ENCODE measurements at places on chromosomes 2 and 18.
A peak's percentile ranks its signal among the peaks of the same experiment; 100 is the strongest.

DNA sequence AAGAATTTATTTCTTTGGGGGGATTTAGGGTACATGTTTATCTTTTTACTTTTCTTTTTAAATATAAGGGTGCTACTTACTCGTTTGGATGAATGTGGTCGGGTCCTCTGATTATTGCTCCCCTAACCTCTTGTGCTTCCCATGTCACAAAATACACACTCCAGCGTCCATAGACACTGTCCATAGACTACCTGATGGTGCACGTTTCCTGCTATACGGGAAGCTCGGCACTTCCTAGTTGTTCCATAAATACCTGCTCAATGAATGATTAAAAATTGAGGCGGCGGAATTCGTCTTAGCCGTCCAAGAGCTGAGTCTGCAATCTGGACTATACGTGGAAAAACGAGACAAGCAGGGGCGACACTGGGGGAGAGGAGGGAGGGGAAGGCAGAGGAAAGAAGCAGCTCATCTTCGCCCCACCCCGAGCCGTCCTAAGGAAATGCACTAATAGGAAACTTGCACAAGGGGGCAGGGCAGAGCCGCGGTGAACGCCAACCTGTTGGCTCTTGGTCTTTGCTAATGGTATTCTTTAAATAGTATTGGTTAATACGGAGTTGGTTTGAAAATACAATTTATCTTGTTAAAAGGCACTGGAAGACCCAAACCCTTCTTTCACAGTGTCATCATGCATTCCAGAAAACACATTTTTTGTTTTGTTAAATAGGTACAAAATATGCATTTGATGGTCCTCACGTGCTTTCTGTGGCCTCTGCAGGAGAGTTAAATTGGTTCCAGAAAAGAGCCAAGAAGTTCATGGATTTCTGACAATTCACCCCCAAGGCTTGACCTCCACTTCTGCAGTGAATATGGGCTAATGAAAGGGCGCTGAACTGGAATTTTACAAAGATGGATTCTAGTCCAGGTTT is 73.0 kb upstream of the KCTD1 start:
- no peak for DNase-seq

GRCh38 chr18:21747764-21748693 is 7.4 kb downstream of the MIB1 start:
- DNase-seq, result no peak

GRCh38 chr2:66073172-66073571 is 361.8 kb upstream of the MEIS1 start:
- no peak for DNase-seq

DNA sequence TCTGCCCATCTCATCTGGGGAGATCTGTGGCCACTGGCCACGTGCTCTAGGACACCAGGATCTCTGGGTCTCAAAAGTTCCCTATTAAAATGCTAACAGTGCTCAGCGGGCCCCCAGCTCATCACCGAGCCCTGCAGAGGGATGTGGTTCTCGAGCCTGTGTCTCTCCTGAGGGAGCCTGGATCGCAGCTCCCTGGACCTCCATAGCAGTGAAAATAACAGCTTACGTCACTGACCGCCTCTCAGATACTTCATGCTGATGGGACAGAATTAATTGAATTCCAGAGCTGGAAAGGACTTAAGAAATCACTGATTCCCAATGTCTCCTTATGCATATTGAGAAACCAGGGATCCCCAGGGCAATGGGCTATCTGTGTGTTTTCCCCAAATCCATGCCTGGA is 90.0 kb downstream of the GALR1 start:
- no peak for DNase-seq

DNA sequence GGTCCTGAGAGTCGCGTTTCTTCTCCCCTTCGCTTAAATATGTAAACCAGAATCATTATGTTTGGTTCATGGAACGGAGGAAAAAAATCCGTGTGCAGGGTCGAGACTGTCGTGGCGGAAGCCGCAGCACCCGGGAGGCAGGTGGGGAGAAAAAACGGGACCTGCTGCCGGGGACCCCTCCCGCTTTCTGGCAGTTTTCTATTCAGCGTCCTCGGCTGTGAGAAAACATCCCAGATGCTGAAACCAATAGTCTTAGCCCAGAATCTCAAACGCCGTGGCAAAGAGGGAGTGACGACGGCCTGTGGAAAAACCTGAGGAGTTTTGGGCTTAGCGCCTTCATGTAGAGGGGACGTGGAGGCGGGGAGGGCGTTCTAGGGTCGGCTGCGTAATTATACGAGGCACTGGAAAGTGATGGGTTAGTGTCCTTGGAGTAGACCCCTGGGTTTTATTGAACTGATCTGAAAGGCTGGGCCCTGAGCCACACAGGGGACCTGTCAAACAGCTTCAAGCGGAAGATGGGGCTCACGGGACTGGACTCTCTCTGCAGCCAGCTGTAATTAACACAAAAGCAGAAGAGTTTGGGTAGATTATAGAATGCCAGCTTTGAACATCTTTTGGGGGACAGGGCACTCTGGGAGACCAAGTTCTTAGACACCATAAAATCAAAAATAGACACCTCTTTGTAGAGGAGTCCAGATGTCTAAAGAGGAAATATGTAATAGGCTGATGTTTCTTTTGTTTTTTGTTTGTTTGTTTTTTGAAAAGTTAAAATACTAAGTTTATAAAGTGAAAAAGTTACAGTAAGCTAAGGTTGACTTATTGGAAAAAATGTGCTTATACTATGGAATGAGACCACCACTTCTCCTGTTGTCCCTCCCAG is 834 bp upstream of the BUB1 start:
- DNase-seq, result no peak

GRCh38 chr2:69589973-69590652 is 53.4 kb downstream of the AAK1 start:
- no peak for DNase-seq

DNA sequence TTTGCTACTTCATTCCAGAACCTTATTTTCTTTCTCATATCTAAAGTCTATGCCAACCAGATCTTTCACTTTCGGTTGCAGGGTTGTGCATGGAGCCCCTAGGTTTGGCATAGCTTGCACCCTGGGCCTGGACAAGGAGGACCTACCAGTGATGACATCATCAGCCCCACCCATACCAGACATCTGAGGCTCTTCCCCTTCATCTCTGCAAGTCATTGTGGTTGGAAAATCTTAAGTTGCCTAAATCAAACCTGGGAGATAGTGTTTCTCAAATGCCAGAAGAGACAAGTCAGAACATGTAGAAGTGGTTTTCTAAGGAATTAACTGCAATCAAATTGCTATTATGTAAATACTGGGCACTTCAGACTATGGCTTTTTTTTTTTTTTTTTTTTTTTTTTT is 363.3 kb downstream of the ZNF516 start:
- peak; percentile 19 for DNase-seq

DNA sequence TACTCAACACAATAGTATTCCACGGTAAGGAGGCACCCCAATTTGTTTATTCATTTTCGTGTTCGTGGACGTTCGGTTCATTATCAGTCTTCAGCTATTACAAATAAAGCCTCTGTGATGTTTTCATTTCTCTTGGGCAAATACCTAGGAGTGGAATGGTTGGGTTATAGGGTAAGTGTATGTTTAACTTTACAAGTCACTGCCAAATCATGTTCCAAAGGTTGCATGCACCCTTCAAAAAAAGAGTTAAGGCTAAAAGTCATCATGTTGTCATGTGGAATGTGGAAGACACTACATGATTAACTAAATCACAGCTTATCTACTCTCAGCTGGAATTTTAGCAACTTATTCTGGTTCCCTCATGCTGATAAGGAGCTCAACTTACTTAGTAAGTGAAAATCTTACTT is 15.8 kb downstream of the INO80C start:
- no peak for DNase-seq

DNA sequence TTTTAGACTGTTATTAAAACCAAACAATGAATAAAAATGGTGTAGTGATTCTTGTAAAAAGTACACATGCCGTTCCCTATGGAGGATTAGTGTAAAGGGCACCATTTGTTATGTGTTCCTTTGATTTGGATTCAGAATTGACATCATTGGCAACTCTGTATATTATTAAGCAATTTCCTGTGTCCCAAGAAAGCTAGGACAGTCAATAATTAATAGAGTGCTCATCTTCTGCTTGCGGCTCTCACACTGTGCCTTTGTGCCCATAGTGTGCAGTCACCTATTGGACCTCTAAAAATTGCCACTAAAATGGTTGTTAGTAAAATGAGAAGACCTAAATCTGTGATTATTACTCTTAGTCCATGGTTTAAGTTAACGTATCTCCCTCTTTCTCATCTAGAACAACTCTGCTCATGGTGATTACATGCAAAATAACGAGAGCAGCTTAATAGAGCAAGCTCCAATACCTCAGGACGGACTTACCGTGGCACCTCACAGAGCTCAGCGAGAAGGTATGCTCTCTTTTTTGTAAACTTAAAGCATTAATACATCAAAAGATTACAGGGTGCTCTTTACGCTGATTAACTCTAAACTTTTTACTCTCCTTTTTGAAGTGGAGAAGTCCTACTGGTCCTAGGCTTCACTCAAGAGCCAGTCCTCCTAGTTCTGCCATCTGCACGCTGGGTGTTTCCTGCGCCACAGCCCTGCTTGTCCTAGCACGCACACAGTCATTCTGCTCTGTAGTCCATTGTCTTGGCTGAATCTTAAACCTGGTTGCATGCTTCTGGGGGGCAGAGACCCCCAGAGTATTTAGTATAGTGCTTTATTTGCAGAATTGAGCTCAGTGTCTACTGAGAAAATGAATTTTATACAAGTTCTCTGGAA is 16.7 kb downstream of the ZCCHC2 start:
- no peak for DNase-seq

DNA sequence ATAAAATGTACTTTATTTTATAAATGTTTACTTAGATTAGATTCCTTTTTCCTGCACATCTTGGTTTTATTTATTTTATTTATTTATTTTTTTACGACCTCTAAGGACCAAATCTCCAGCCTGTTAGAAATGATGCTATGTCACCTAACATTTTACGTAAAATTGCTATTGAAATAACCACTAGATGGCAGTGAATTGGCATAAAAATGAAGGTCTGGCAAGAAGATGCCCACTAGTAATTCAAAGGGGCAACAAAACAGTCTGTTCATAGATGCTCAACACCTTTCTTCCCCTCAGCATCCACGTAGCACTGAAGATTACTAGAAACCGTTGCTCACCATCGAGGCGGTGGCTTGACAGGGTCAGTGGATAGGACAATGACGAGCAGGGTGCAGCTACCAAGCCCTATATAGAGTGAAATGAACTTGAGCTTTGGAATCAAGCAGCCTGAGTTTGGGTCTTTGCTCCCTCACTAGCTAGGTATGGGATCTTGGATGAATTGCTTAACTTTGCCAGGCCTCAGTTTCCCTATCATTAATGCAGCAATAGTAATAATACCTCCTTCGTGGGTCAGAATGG is 128.7 kb upstream of the L3MBTL4 start:
- DNase-seq, result no peak

DNA sequence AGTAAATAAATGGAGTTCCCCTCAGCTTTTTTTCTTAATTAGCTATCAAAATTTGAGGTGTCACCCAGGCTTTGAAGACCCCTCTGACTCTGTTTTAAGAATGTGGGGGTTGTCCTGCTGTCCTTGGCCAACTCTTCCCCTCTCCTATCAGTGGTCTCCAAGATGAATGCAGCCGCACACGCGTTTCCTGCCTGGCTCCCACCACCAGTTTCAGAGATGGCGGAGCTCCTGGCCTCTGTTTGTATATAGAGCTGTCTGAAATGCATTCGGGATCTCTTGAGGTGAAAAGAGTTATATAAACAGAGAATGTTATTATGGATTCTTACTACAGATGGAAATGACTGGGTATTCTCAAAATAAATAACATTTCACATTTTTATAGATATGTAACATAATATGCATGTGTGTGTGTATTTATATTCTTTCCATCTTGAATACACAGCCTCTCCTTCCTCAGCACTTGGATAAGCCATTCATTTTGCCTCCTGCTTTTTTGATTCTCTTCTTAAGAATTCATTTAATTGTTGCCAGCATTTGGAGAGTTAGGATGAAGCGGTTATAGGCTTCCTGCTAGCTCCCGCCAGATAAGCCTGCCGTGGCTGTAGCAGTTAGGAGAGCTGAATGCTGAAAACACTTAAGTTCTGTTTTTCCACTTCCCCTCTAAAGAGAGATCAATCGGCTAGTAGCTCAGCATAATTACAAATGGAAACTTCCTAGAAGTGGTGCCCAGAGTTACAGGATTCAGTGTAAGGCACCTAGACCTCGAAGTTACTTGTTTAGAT is 659.3 kb upstream of the FANCL start:
- no peak for DNase-seq

- DNase-seq, result no peak
These were observed 82.0 kb downstream of the SGPP2 start for GRCh38 chr2:222506230-222506935.

- no peak for DNase-seq
These were observed 164.2 kb downstream of the VAPA start for GRCh38 chr18:10077986-10078385.

DNA sequence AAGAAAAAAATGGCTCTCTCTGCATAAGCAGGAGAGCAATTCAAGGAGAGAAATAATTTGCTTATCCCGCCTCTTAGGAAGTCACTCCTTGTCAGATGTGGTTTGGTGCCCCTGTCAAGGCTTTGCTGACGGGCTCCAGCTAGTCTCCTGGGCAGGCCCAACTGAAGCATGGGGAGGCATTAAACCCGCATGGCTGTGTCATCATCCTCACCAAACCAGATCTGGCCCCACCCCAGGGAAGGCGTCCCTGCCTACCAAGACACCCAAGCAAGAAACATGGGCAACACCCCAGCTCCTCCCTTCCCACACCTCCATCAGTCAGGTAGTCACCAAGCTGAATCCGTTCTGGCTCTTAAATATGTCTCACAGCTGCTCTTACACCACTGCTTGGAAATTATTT is 108.0 kb downstream of the SGPP2 start:
- no peak for DNase-seq

- no peak for DNase-seq
These were observed 26.6 kb upstream of the ACVR1 start for GRCh38 chr2:157902692-157903091.

DNA sequence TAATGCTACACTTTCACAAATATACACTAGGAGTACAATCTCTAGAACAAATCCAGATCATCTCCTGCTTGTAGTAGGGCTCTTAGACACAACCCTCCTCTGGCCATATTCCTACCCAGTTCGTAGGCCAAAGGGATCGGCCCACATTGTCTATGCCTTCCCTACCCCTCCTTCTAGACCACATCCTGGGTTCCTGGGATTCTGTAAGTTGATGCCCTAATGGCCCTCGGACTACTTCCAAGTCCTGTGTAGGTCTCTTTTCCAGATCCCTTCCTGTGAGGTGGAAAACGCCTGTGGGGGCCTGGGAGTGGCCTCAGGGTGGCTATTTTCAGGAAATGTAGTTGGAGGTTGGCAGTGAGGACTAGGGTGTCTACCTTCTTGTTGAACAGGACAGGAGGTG is 289.7 kb downstream of the ZNF385B start:
- no peak for DNase-seq

GRCh38 chr2:179234658-179235240 is 29.9 kb downstream of the SESTD1 start:
- DNase-seq, result no peak

- no peak for DNase-seq
These were observed 1.9 kb downstream of the BIN1 start for GRCh38 chr2:127104881-127105655.

- DNase-seq, result no peak
These were observed 43.7 kb downstream of the RHOB start for GRCh38 chr2:20490300-20491181.

GRCh38 chr18:76493213-76494161 is 1.6 kb downstream of the ZNF516 start:
- no peak for DNase-seq
